ENCODE measurements at places on chromosomes 7 and 10.
A peak's percentile ranks its signal among the peaks of the same experiment; 100 is the strongest.

DNA sequence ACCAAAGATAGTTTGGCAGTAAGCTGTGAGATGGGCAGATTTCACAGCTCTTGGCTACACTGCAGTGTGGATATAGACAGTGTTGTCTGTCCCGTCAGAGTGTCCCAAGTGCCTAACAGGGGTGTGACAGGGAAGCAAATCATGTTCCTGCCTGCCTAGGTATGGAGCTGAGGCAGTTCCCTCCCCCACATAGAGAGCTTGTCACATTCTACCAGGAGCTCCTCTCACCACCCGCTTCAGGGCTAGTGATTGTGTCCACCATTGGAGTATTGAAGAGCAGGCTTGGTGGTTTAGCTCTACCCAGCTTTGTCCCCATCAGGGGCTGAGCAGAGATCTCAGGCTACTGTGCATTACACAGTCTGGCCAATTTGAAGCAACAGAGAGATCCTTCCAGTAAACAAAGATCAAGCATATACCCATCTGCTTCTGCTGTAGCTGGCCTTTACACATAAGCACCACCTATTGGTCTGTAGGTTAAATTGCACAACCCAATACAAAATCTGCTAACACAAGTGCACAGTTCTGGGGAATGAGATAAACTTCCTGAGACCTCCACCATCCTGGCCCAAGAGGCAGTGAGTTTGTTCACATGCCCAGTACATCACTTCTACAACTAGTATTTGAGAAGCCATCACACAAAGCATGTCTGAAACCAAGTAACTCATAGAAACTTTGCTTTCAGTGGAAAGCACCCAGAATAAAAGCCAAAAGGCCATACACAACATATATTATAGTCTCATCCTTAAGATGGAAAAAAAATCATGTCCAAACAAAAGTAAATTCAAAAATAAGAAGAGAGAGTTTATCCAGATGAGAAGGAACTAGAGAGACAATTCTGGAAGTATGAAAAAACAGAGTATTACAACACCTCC lies 67.3 kb downstream of the GLCCI1 start:
- peak; percentile 13 for DNase-seq

- DNase-seq: no peak
Observed at GRCh38 chr7:99253369-99253768, 19.3 kb upstream of the MYH16 start.

- no peak for DNase-seq
Observed at GRCh38 chr10:95266674-95267095, 24.1 kb downstream of the PDLIM1 start.

DNA sequence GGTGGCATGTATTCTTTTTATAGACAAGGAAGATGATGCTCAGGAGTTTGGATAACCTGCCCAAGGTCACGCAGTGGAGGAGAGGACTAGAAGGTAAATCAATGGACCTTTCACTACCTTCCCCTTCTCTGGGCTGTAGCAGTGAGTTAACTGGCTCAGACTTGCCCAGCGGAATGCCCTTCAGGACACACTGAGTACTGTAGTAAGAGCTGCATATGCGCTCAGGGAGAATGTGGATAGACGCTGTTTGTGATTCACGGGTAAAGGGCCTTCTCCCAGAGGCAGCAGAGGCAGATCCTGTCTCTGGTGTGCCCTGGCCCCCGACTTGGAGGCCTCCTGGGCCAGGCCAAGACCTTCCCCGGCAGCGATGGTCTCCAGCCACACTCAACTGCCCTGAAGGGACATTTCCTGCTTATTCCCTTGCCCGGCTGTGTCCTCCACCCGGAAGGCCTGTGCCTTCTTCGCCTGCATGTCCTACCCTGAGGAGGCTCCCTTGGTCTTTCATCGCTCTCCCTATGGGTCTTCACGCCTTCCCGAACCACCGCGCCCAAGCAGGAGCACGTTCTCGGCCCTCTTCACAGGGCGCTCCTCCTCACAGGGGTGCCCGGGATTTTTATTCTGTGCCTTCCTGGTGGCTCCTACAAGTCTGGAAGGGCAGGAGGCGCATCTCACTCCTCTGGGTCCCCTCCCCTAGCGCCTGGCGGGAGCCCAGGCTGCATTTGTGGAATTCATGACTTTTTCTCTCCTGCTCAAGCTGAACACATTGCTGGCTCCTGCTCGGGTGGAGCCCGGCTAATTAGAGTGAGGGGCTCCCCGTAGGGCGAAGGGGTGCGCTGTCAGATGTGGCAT lies 1.8 kb upstream of the IKZF1 start:
- DNase-seq: no peak

DNA sequence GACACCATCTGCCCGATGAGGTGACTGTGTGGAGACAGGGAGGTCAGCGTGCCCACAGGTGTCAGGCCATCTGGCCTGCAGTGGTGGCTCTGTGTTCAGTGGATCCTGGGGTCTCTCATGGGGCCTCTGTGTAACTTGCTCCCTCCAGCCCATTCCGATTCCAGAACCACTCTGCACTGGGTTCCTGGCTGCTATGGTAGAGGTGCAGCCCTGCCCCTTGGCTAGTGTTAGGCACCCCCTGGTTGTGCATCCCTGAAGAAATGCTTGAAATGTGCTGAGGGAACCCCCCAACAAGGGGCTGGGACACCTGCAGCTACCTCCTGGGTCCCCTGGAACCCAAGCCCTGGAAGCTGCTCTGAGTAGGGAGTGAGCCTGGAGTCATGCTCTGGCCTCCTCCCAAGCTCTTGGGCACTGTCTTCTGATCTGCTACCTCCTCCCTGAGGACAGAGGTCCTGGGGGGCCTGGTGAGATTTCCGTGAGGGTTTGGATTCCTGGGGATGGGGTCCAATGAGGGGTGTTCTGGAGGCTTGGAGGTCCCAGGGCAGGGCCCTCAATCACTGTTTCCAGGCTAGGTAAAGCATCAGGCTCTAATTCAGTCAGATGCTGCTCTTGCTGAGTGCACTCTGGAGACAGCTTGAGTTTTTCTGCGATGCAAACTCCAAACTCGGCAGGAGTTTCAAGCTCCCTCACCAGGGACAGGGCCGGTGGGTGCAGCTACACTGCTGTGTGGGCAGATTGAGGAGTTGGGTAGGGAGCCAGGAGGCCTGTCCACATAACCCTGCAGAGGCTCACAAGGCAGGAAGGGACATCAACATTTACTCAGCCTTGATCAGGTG lies 27.7 kb downstream of the RAMP3 start:
- no peak for DNase-seq

DNA sequence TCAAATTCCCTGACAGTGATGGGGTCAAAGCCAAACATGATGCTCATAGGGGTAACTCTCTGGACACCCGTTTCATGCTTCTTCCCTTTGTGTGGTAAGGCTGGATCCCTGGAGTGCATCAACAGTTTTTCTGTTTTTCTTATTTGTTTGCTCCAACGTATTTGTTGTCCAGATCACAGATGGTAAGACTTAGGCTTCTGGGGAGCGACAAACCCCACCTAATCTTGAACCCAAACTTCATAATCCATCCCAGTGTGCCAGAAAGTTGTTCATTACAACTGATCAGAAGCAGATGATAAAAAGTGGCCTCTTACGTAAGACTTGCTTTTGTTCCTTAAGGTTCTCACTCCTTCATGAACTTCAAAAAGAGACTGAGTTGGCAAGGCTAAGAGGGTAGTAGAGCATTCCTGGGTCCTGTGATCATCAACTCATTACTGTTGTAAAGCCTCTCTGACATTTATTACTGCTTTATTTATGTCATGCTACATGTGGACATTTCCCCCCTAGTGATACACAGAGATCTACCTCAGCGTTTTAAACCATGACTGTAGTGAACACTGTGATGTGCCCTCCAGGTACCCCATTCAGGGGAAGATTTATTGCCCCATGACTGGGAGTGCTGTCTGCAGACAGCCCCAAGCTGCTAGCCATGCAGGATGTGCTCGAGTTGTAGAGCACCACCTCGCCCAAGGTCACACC lies 125.6 kb downstream of the CCDC71L start:
- no peak for DNase-seq

- no peak for DNase-seq
Observed at GRCh38 chr10:86952106-86952505, 5.3 kb downstream of the MMRN2 start.

GRCh38 chr7:17988858-17989257 lies 38.8 kb downstream of the PRPS1L1 start:
- DNase-seq: no peak

DNA sequence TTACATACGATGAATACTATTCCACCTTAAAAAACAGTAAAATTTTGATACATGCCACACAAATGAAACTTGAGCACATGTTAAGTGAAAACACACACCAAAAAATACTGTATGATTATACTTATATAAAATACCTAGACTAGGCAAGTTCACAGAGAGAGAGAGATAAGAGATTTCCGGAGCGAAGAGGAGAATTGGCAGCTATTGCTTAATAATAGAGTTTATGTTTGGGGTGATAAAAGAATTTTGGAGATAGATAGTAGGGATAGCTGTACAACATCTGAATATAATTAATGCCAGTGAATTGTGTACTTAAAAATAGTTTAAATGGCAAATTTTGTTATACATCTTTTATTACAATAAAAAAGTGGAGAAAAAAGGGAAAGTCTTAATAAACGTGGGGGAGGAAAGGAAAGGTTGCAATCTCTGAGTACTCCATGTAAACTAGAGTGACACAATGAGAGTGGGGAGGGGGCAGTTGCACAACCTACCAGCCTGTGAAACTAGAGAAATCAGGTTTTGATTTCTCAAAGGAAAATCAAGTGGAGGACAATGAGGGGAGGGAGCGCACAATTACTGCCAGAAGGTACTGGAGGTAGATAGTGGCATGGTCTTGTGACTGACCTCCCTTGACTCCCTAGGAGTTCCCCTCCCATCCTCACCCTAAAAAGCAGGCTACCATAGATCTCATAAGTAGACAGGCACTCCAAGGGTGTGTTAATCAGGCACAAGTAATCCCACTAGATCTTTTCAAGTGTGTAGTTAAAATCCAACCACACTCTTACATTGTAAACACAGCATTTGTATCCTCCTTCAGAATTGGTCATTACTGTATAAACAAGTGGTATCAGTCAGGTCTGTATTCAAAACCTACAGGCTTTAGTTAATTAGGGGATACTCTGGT lies 31.6 kb upstream of the ANK3 start:
- DNase-seq: no peak

DNA sequence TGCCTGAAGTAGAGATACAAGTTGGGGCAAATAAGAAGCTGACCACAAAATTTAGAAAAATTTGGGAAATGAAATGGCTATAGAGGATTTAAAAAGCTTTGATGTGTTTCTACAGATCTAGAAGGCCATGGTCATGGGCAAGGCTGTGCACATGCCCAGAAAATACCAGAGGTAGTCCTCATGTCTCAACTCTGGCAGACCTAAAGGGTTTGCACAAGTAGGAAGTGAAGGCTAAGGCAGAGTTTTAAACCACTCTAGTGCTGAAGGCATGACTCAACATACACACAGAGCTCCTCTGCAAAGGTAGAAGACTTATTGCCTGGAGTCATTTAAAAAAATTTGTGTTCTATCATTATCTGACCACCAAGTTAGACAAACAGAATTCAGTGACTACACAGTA lies 364.6 kb downstream of the CCSER2 start:
- DNase-seq: no peak

DNA sequence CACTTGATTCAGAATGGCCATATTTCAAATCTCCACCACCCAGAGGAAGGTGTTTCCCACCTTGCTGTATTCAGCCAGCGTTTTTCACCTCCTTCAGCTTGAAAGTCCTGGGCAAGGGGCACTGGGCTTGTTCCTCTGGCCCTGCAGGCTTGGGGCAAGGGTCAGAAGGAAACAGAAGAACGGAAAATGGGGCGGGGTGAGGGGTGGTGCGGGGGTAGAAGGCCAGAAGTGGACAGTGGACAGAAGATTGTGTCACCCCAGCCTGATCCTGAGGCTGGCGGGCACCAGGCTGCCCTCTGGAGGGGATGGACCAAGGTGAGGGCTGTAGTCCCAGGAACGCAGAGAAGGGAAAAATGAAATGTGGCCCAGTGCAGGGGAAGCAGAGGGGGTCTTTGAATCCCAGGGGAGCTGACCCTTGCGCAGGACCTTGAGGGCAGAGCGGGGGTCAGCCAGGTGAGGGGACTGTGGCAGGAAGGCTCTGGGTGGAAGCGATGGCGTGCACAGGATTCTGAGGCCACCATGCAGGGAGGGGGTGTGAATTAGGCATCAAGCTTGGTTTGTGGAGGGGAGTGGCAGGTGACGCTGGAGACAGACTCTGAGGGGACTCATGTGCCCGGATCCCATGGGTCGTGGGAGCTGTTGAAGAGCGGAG lies 23.0 kb downstream of the TMEM120A start:
- no peak for DNase-seq

- no peak for DNase-seq
Observed at GRCh38 chr7:91264924-91265681, 870 bp downstream of the FZD1 start.

DNA sequence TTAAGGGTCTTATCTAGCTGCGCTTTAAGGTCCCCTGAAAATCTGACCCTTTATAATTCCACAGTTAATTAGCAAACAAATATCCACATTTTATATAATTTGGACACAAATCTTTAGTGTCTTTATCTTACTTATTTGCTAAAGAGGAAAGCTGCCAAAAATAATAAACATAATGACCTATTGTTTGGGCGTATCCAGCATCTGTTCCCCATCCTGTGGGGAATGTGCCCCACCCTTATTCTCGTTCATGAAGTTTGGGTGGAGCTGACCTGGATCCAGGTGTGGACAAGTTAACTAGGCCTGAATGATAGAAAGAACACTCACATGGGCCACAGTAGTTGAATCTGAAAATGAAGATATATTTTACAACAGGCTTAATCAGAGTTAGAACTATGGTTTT lies 218.3 kb downstream of the CRPPA start:
- DNase-seq: no peak

GRCh38 chr7:149868623-149869290 lies 5.0 kb upstream of the ATP6V0E2 start:
- DNase-seq: no peak

GRCh38 chr7:101891936-101892640 lies 74.7 kb downstream of the CUX1 start:
- no peak for DNase-seq

GRCh38 chr7:121140790-121141189 lies 152.3 kb downstream of the CPED1 start:
- no peak for DNase-seq

DNA sequence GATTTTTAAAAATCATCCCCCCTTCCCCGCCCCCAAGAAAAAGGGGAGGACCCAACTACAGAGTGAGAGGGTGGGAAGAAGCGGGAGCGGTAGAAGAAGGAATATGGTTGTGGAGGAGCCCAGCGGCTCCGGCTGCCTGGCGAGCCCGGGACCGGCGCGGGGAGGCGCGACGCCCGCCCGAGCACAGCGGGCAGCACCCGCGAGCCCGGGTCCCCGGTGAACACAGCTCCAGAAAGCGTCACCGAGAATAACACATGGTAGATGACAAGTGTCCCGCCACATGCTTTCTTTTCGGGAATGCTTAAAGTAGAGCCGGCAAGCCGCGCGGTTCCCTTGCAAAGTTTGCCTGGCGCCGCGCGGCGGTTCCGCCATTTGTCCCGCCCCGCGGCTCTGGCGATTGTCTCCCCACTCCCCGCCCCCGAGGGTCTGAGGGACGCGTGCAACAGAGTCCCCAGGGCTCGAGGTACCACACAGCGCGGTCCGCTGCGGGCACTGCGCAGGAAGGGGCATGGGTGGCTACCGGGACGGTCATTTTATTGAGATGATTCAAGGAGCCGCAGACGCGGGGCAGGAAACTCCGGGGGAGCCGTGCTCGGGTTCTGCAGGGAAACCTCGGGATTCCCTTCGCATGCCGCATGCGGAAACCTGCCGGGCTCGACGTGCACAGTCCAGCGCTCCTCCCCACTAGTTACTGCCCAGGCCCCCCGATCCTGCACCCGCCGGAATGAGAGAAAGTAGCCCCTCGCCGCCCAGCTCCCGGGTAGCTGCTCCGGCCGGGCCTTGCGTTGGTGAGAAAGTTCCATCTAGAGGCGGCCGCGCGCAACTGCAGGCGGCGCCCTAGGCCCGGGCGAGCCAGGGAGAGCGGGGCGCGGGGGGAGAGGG lies 781 bp upstream of the GRM8 start:
- peak; percentile 39 for DNase-seq
